ENCODE measurements at places on chromosomes 5 and 9.

DNA sequence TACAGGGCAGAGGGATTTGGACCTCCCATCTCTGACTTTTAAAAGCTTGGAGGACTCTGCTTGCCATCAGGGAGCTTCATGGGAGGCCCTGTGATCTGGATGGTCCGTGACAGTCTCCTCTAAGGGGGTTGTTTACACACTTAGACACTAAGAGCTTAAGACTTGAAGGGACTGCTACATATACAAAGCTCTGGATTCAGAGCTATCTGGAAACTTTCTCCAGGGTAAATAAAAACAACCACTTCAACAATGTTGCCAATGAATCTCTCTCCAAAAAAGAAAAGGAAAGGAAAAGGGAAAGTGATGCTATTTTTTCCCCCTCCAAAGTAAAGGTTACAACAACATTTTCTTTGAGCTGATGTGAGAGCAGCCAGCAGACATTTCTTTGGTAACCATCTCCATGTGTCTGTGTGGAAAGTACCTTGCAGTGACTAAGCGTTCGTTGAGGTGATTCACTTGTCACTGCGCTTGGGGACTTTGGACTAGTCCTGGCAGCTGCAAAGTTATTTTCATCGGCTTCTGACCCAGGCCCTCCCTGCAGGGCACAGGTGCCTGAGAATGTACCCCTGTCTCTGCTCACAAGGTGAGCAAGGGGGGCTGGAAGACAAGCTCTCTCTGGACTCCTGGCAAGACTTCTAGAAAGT is 262.1 kb upstream of the KLF4 start:
- DNase-seq, result no peak

- DNase-seq, result no peak
These were observed 296.6 kb upstream of the PCSK5 start for GRCh38 chr9:75593920-75594319.

GRCh38 chr9:124863371-124863871 is 1.5 kb downstream of the ARPC5L start:
- DNase-seq, result no peak

GRCh38 chr9:70525519-70525918 is 111.1 kb upstream of the KLF9 start:
- no peak for DNase-seq

DNA sequence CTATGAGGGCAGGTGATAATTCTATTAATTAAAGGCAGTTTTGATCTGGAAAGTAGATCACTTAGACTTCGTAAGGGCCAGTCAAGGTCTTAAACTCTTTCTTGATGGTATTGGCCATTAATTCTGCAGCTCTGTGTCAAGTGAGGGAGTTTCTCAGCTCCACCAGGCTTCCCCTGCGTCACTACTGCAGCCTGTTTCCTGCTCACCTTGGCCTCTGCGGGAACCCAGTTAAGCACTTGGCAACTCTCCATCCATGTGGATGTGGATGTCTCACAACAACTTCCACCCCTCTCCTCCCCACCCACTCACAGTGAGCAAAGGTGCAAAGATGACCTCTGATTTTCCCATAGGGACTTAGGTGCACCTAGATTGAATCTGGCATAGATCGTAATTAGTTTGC is 191.6 kb downstream of the PLK2 start:
- DNase-seq, result no peak

All from stimulated activated CD4-positive, alpha-beta T cell treated with anti-CD3 and anti-CD28 coated beads, TNF-alpha, amount 100 ng/mL, for 1 hour (primary cell).